Chondrocyte (in vitro differentiated cells): ENCODE measurements at places on chromosomes 6 and 20. TPM values are rescaled to one million over a fixed set of nuclear protein-coding genes. Genes with fewer than 3 reads are reported as not detected.
A peak's percentile ranks its signal among the peaks of the same experiment; 100 is the strongest.

SAMD10 gene
- total RNA-seq, result 3.8 to 4.7 TPM (median 4.3 TPM) in 3 replicates

- no peak for DNase-seq
Observed at GRCh38 chr20:47227119-47227518, 129.4 kb downstream of the ZMYND8 start.

- DNase-seq, result no peak
Observed at GRCh38 chr6:50832912-50833311, 14.2 kb downstream of the TFAP2B start.

DNA sequence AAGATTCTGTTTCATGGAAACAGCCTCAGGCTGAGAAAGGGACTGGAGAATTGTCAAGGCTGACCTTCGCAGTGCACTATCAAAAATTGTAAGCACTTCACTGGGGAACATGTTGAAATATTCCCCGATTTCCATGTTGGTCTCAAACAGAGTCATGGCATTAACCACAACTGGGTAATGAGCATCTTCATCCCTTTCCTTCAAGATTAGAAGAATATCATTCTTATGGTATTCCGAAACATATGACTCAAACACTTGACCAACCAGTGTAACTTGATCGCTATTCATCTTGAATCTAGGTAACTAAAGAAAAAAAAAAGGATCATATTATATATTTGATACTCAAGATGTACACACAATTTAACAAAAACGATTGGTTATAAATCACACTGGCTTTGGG is 3.5 kb downstream of the MCM9 start:
- DNase-seq, result no peak

GTSF1L gene
- not detected in 3 replicates for total RNA-seq

DNA sequence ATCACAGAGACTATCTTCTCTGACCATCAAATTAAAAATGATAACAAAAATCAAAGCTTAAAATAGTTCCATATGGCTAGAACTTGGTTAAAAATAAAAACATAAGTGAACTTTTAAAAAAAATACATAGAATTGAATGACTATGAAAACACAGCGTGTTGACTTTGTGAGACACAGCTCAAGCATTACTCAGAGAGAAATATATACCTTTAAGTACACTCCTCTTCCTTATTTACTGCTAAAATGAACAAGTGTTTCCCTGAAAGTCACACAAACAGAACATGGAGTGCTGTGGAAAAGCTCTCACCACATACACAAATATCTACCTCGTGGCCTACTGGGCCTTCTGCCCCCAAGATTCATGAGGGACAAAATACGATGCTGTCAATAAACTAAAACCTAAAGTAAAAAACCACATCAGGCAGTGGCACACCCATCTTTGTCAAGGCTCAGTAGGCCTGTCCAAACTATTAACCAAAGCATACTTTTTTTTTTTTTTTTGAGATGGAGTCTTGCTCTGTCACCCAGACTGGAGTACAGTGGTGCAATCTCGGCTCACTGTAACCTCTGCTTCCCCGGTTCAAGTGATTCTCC is 7.5 kb downstream of the FAXC start:
- no peak for DNase-seq

BCAS4 gene
- total RNA-seq, result 6.7 to 7.6 TPM (median 7.4 TPM) in 3 replicates

DNA sequence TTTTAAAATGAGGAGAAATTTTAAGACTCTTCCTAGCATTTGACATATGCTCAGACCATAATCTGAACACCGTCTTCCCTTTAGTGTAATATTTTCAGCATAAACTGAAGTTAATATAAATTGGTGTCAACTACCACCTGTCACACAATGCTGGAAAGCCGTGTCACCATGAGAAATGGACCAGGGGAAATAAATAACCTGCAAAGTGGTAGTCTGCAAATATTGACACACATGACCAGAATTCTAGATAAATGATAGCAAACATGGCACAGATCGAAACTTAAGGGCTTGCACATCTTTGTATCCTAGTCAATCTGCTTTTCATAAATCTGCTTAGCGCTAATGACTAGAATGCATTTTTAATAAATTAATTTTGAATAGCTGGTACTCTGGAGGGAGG is 191.9 kb downstream of the CD83 start:
- DNase-seq, result no peak

SAYSD1 gene
- total RNA-seq, result 12.3 to 13.9 TPM (median 13.6 TPM) in 3 replicates

PSORS1C1 gene
- 4.2 to 6.0 TPM (median 5.5 TPM) in 3 replicates for total RNA-seq

GRCh38 chr20:25584905-25585704 is at the start of gene NINL:
Gene NINL, minus strand, starts transcription at chr20:25585531. Its CDS starts 58,944 bp downstream, at chr20:25526587.
- no peak for DNase-seq

- no peak for DNase-seq
Observed at GRCh38 chr6:14134211-14134910, 16.8 kb downstream of the CD83 start.

SLC4A11 gene
- total RNA-seq, result 4.2 to 4.9 TPM (median 4.3 TPM) in 3 replicates

- no peak for DNase-seq
Observed at GRCh38 chr6:80145921-80146320, 39.5 kb downstream of the BCKDHB start.

DNA sequence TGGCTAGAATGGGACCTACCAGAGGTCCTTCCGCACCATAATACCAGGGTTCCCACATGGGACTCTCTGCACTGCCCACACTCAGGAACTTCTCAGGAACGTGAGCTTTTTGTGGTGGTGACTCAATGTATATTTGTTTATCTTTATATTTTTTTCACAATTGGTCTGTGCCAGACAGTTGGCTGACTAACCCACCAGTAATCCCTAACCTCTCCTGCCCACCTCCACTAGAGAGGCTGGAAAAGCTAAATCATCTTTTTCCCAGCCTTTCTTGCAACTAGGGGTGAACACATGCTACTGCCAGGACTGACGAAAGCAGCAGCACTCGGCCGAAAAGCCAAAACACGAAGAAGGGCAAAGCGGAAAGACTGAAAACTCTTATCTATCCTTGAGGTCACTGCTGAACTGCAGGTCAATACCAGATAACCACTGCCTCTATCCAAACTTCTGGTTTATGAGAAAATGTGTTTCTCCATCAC is 112.9 kb downstream of the TRERF1 start:
- no peak for DNase-seq

GRCh38 chr6:96651816-96652215 is 88.9 kb downstream of the FHL5 start:
- DNase-seq, result no peak

MANEA gene
- 9.8 to 17.7 TPM (median 12.0 TPM) in 3 replicates for total RNA-seq

- no peak for DNase-seq
Observed at GRCh38 chr6:9942131-9942530, 472.7 kb downstream of the TFAP2A start.

DNA sequence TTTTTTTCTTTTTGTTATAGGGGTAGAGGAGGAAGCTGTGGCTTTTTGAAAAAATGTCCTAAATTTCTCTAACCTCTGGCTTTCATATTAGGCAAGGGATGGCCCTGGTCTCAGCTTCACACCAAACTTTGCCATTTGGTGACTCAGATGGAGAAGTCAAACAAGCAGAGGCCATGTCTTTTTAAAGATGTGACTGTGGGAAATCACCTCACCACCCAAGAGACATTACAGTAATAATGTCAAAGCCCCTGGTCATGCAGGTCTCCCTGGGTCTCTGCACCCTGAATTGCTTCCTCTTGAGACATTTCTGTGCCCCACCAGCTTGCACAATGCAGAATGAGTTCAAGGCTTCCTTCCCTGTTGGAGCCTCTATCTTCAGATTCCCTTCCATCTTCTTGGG is 39.5 kb upstream of the ADGRF5 start:
- DNase-seq, result no peak

- DNase-seq, result no peak
Observed at GRCh38 chr20:56323656-56324055, 35.1 kb upstream of the FAM210B start.

DNA sequence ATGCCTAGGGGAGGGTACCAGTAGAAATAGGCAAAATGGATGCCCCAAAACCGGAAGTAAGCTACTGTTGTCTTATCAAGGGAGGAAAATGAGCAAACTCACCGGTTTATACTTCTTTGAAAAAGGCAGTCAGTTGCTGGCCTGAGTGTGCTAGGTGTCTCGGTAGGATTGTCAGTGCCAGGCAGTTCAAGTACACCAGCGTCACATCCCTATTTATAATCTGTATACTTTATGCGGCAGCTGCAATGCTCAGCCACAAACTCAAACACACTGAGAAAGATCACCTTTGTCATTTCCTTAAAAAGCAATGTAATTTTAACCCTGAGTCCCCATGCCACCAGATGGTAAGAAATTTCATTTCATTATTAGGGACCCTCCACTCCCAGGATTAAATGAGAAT is 196.2 kb downstream of the EYA2 start:
- DNase-seq, result no peak

- DNase-seq, result no peak
Observed at GRCh38 chr6:26392932-26393636, 9.0 kb upstream of the BTN3A1 start.

SFTA2 gene
- total RNA-seq, result not detected in 3 replicates

DNA sequence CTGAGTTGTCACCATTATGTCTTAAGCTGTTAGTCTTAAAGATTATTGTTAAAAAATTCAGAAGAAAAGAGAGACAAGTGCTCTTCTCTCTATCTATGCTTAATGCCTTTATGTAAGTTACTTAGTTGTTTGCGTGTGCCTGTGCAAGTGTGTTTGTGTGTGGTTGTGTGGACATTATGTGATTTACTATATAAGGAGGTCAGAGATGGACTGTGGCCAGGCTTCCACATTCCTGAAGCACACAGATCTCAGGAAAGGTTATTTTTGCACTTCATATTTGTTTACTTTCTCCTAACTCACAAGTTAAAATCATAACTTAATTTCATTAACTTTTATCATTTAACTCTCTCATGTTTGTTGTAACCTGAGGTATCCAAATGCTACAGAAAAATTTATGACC is 14.5 kb downstream of the ENPP4 start:
- no peak for DNase-seq

- no peak for DNase-seq
Observed at GRCh38 chr20:47358672-47359529, 2.4 kb upstream of the ZMYND8 start.

ENPP5 gene
- 0.12 to 0.28 TPM in 2 of 3 replicates, not detected in the other for total RNA-seq

BPIFB2 gene
- not detected in 3 replicates for total RNA-seq

- DNase-seq, result no peak
Observed at GRCh38 chr6:157461000-157461915, 80.3 kb downstream of the ZDHHC14 start.

OPRM1 gene
- not detected in 3 replicates for total RNA-seq

GRCh38 chr6:170160628-170161611 is 130.0 kb downstream of the DLL1 start:
- peak; percentile 86 for DNase-seq

TMEM74B gene
- 0.51 to 0.65 TPM in 2 of 3 replicates, not detected in the other for total RNA-seq

GRCh38 chr6:90078513-90079289 is 184.4 kb downstream of the GJA10 start:
- DNase-seq, result no peak

SNPH gene
- total RNA-seq, result 10.8 to 12.8 TPM (median 12.0 TPM) in 3 replicates

- no peak for DNase-seq
Observed at GRCh38 chr20:42894483-42894882, 295.2 kb downstream of the PTPRT start.

- DNase-seq, result no peak
Observed at GRCh38 chr6:25868436-25869183, 5.4 kb downstream of the SLC17A3 start.

- no peak for DNase-seq
Observed at GRCh38 chr6:96460052-96460700, 61.4 kb upstream of the UFL1 start.

FOXF2 gene
- 0.12 to 0.68 TPM in 2 of 3 replicates, not detected in the other for total RNA-seq

- DNase-seq, result peak; percentile 100
Observed at GRCh38 chr20:3767427-3768341, at the start of gene ADISSP. Gene ADISSP, minus strand, starts transcription at chr20:3767753. Its CDS starts 7,653 bp downstream, at chr20:3760100.

CTAGE9 gene
- total RNA-seq, result not detected in 3 replicates

ZNF341 gene
- total RNA-seq, result 2.7 to 3.1 TPM (median 2.8 TPM) in 3 replicates

DNA sequence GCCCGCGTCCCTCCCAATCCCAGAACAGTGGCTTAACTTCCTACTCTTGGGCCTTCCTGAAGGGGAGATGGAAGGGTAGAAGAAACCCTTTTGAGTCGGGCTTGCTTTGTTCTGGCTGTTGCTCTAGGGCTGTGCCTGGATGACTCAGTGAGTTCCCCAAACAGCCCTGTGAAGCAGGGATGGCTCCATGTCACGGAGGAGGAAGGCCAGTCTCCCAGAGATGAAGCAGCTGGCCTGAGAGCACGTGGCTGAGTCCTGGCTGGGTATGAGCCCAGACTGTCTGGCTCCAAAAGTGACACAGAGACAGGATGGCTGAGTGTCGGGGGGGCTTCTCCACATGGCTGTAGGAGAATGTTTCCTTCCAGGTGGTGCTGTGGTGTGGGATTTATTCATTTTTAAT is 4.6 kb downstream of the SYTL3 start:
- DNase-seq, result no peak
